B cell (primary cell): ENCODE measurements at places on chromosomes 6 and 20.

- DNase-seq: no peak
- H3K27ac ChIP-seq: no peak overlapping the region
- no peaks in the 10 kb centered on the region for H3K4me1 ChIP-seq
Measured at GRCh38 chr20:37880726-37881591, 22.0 kb upstream of the VSTM2L start.

DNA sequence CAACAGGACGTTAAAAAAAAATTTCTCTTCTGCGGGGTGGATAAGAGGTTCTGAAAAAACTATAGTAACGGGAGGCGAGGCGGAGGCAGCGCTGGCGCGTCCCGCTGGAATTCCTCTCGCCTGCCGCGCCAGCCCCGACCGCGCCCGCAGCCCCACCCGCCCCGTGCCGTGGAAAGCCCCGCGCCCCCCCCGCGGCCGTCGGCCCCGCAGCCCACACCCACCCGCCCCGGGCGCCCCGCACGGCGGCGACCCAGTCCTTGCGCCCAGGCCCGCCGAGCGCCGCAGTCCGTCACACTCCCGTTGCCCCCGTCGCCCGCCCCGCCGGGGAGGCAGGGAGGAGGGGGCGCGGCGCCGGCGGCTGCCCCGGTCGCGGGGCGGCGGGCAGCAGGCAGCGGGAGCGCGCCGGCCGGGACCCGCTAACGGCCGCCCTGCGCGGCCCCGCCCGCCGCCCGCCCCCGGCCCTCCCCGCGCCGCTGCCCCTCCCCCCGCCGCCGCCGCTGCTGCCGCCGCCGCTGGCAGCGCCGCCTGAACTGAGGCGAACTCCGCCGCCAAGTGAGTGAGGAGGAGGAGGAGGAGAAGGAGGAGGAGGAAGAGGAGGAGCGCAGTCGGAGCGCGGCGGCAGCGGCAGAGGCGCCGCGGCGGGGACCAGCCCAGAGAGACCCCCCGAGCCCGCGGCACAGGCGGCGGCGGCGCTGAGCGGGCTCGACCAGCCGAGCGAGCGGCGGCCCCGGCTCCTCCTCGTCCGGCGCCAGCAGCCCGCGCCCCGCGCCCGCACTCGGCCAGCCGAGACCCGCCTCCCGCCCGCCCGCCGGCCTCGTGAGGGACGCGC, at the start of gene QKI:
Gene QKI, plus strand, starts transcription at position 602 of the 829 bp plus-strand sequence. CDS start 476 bp downstream, outside the sequence.
- DNase-seq: peak; percentile 89
- peak within 1 kb of the TSS; percentile 89 for H3K4me3 ChIP-seq
- no peaks in the 10 kb centered on the region for H3K36me3 ChIP-seq
- peak within 1 kb of the TSS; percentile 93 for H3K27ac ChIP-seq
- H3K27me3 ChIP-seq: no peaks in the 10 kb centered on the region

- peaks cover 12% of the 10 kb centered on the region for H3K36me3 ChIP-seq
- no peak overlapping the region for H3K4me3 ChIP-seq
- no peaks in the 10 kb centered on the region for H3K27me3 ChIP-seq
Measured at GRCh38 chr6:38067263-38067980, 247.9 kb downstream of the ZFAND3 start.

GRCh38 chr20:4342609-4343008, 327.3 kb upstream of the RNF24 start:
- no peaks in the 10 kb centered on the region for H3K4me1 ChIP-seq
- no peaks in the 10 kb centered on the region for H3K27me3 ChIP-seq
- no peak for DNase-seq
- no peak overlapping the region for H3K27ac ChIP-seq
- H3K36me3 ChIP-seq: no peaks in the 10 kb centered on the region

GRCh38 chr6:99192561-99192960, 156.9 kb downstream of the FAXC start:
- no peak overlapping the region for H3K27ac ChIP-seq
- H3K4me3 ChIP-seq: no peak overlapping the region
- no peaks in the 10 kb centered on the region for H3K4me1 ChIP-seq
- H3K27me3 ChIP-seq: no peaks in the 10 kb centered on the region
- DNase-seq: no peak

GRCh38 chr6:82867946-82868345, 197.7 kb downstream of the UBE3D start:
- no peak for DNase-seq
- H3K4me1 ChIP-seq: no peaks in the 10 kb centered on the region
- H3K27ac ChIP-seq: no peak overlapping the region
- H3K4me3 ChIP-seq: no peak overlapping the region

- no peaks in the 10 kb centered on the region for H3K27me3 ChIP-seq
- DNase-seq: peak; percentile 2
- H3K4me3 ChIP-seq: no peak overlapping the region
- H3K36me3 ChIP-seq: no peaks in the 10 kb centered on the region
- H3K4me1 ChIP-seq: no peaks in the 10 kb centered on the region
Measured at GRCh38 chr6:104771258-104771832, 88.4 kb downstream of the HACE1 start.

DNA sequence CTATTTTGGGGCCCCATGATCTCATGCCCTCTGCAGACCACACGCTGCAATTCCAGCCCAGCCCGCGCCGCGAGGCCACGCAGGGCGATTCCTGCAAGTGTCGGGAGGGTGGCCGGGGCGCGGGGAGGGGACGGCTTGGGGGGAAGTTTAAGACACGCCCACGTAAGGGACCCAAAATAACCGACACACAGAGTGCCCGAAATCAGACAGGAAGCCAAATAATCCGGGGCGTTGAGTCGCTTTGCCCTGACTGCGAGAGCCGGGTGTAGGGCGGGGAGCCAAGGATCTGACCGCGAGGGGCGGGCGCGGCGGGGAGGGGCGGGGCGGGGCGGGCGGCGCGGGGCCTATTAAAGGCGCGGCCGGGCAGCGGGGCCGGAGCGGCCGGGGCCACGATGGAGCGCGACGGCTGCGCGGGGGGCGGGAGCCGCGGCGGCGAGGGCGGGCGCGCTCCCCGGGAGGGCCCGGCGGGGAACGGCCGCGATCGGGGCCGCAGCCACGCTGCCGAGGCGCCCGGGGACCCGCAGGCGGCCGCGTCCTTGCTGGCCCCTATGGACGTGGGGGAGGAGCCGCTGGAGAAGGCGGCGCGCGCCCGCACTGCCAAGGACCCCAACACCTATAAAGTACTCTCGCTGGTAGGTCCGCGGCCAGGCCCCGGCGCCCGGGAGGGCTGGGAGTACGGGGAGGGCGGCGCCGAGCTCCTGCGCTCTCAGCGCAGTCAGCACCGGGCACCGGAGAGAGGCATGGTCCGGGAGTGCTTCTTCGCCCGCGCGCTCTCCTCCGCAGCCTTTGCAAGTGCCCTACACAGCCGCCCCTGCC, at the start of gene ENPP1:
Gene ENPP1, plus strand, starts transcription at position 377 of the 816 bp plus-strand sequence. Its CDS starts 16 bp downstream, at position 393.
- H3K36me3 ChIP-seq: no peaks in the 10 kb centered on the region
- peaks cover 17% of the 10 kb centered on the region for H3K4me1 ChIP-seq
- peak; percentile 67 for DNase-seq
- H3K27me3 ChIP-seq: peaks cover 18% of the 10 kb centered on the region
- no peak within 1 kb of the TSS for H3K27ac ChIP-seq

- no peak overlapping the region for H3K27ac ChIP-seq
- no peak for DNase-seq
- no peaks in the 10 kb centered on the region for H3K36me3 ChIP-seq
- no peaks in the 10 kb centered on the region for H3K4me1 ChIP-seq
Measured at GRCh38 chr20:63337786-63338420, 23.2 kb downstream of the CHRNA4 start.

DNA sequence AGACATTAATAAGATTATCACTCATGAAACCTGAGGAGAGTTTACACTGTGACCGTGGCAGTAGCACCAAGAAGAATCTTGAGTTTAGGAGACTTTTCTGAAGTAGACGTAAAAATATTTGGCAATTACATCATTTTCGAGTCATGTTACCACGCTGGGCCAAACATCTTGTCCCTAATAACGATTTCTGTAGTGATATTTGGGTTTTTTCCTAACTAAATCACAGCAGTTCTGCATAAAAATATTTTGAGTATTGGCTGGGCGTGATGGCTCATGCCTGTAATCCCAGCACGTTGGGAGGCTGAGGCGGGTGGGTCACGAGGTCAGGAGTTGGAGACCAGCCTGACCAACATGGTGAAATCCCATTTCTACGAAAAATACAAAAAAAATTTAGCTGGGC, 262.4 kb downstream of the PHF3 start:
- H3K36me3 ChIP-seq: no peaks in the 10 kb centered on the region
- no peaks in the 10 kb centered on the region for H3K27me3 ChIP-seq
- H3K27ac ChIP-seq: no peak overlapping the region
- DNase-seq: no peak
- no peak overlapping the region for H3K4me3 ChIP-seq

GRCh38 chr6:11358904-11359830, 126.7 kb upstream of the NEDD9 start:
- peaks cover 70% of the 10 kb centered on the region for H3K36me3 ChIP-seq
- no peak for DNase-seq
- H3K27me3 ChIP-seq: no peaks in the 10 kb centered on the region
- H3K4me1 ChIP-seq: peaks cover 33% of the 10 kb centered on the region

DNA sequence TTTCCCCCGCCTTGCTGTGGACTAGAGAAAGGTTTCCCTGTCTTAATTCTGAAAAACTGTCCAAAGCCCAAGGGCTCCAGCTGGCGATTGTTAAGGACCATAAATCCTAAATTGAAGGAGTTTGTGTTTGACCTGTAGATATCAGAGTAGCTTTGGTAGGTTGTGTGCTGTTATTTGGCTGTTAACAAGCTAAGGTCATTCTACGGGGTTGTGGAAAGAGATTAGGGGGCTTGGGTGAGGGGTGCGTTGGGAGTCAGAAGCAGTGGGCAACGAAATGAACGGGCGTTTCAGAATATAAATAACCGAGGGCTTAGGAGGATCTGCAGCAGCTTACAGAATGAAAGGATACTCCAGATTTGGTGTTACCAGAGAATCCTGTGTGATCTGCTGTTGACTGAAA, 32.6 kb upstream of the BTN3A2 start:
- H3K27ac ChIP-seq: no peak overlapping the region
- H3K36me3 ChIP-seq: no peaks in the 10 kb centered on the region
- DNase-seq: no peak
- no peak overlapping the region for H3K4me3 ChIP-seq

GRCh38 chr6:30769088-30769852, 24.9 kb upstream of the IER3 start:
- H3K4me3 ChIP-seq: no peak overlapping the region
- peaks cover 4% of the 10 kb centered on the region for H3K4me1 ChIP-seq
- H3K27ac ChIP-seq: no peak overlapping the region
- H3K36me3 ChIP-seq: no peaks in the 10 kb centered on the region
- DNase-seq: no peak
- H3K27me3 ChIP-seq: no peaks in the 10 kb centered on the region

GRCh38 chr20:49987868-49988690, 5.3 kb downstream of the SNAI1 start:
- no peak overlapping the region for H3K4me3 ChIP-seq
- no peaks in the 10 kb centered on the region for H3K27me3 ChIP-seq
- peaks cover 2% of the 10 kb centered on the region for H3K4me1 ChIP-seq
- no peak overlapping the region for H3K27ac ChIP-seq

GRCh38 chr6:31267651-31268368, 4.1 kb downstream of the HLA-C start:
- H3K4me3 ChIP-seq: no peak overlapping the region
- DNase-seq: peak; percentile 42
- H3K36me3 ChIP-seq: peaks cover 26% of the 10 kb centered on the region
- no peaks in the 10 kb centered on the region for H3K27me3 ChIP-seq
- H3K4me1 ChIP-seq: peaks cover 38% of the 10 kb centered on the region

DNA sequence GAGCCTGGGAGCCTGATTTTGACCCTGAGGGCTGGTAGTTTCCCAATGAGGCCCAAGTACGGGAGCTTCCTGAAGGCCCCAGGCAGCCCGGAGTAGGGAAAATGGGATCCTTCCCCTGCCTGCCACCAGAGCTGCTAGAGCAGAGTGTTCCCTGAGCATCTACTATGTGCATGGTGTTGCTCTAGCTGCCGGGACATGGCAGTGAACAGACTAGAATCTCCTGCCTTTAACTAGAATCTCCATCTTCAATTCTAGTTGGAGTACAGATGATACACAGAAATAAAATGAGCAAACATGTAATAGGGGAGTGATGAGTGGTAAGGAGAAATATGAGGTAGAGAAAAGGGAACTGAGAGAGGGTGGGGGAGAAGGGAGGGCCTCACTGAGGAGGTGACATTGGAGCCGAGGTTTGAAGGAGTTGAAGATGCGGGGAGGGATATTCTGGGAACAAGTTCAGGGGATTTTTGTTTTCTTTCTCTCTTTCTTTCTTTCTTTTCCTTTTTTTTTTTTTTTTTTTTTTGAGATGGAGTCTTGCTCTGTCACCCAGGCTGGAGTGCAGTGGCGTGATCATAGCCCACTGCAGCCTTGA, 18.5 kb downstream of the VSTM2L start:
- no peaks in the 10 kb centered on the region for H3K27me3 ChIP-seq
- peak; percentile 42 for DNase-seq
- peaks cover 8% of the 10 kb centered on the region for H3K4me1 ChIP-seq
- H3K27ac ChIP-seq: no peak overlapping the region
- H3K4me3 ChIP-seq: no peak overlapping the region
- no peaks in the 10 kb centered on the region for H3K36me3 ChIP-seq

DNA sequence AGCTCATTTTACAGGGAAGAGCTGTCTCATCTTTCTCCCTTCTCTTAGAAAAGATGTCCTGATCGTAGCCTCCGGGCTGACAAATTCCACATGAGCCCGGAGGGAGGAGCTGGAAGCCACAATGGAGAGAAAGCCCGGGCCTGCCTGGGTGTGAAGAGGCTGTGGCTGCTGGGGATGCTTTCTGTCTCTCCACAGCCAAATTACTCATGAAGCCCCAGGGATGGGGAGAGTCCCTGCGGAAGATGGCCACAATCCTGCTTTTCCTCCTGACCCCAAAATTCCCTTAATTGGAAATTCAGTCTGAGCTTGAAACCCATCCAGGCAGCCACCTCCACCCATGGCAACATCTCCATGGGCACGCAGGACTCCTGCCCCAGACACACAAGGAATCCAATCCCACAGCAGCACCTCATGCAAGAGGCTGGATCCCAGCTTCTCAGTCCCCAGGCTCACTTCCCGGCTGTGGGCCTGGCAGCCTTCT, 32.4 kb downstream of the JPH2 start:
- H3K4me3 ChIP-seq: no peak overlapping the region
- no peak overlapping the region for H3K27ac ChIP-seq
- DNase-seq: no peak
- no peaks in the 10 kb centered on the region for H3K4me1 ChIP-seq
- no peaks in the 10 kb centered on the region for H3K27me3 ChIP-seq

DNA sequence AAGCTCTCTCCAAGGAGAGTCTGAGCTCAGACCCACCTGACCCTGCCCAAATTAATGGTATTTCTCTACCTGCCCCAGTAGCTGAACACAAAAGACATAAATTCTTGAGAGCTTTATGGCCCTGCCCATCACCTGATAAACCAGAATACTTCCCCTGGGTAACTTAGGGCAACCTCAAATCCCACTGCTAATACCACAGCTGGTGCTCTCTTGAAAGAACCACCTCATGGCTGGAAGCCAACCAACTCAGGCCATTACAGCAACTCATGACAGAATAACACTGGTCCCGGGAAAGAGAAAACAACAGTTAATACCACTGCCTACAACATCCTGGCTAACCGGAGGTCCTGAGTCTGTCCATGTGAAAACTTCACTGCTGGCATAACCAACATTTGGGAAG, 328.6 kb downstream of the NKAIN2 start:
- no peaks in the 10 kb centered on the region for H3K36me3 ChIP-seq
- H3K4me3 ChIP-seq: no peak overlapping the region
- H3K4me1 ChIP-seq: no peaks in the 10 kb centered on the region
- no peak overlapping the region for H3K27ac ChIP-seq

- H3K4me3 ChIP-seq: no peak overlapping the region
- no peaks in the 10 kb centered on the region for H3K27me3 ChIP-seq
- H3K36me3 ChIP-seq: no peaks in the 10 kb centered on the region
- peak; percentile 85 for DNase-seq
Measured at GRCh38 chr6:14144678-14145113, 27.1 kb downstream of the CD83 start.
